ENCODE measurements at places on chromosomes 7 and 10.

- no peak for DNase-seq
These were observed 245.3 kb downstream of the POLR1F start for GRCh38 chr7:19463581-19463980.

DNA sequence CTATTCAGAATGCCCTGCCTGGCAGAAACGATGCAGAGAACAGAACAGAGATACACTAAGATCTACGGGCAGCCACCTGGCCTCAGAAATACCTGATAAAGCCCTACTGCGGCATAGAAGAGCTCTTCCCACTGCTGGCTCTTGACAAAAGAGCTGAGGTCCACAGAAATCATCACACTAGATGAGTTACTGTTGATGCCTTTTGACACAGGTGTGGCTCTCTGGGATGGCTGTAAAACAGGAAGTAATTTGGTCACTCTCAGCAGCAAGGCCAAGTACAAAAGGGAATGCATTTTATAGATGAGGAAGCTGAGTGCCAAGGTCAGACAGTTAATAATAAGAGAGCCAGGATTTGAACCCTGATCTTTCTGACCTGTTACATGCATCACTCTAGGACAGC, 35.0 kb upstream of the ACSL5 start:
- no peak for DNase-seq

- no peak for DNase-seq
These were observed 13.6 kb upstream of the CUBN start for GRCh38 chr10:17143055-17143690.

DNA sequence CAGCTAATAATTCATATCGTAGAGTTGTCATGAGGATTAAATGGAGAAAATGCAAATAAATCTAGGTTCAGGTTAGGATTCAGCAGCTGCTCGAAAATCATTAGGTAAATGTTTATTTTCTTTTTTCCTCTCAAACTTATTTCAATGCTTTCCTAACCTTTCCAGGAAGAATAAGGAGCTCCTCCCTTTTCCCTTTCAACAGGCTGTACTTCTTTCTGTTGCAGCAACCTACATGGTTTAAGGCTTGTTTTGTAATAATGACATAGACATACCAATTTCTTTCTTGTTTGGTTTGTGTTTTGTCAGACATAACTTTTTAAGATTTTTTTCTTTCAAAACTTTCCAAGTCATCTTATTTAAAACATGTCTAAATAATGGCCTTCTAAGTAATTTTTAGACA, 18.2 kb downstream of the GPR141 start:
- DNase-seq, result no peak
